Activated CD4-positive, CD25-positive, alpha-beta regulatory T cell treated with anti-CD3 and anti-CD28 coated beads, Interleukin-2, amount 50 U/mL, for 16 hours (primary cell): ENCODE measurements at places on chromosomes 7 and 10.

- no peak for DNase-seq
Observed at GRCh38 chr7:48140001-48140681, 31.1 kb upstream of the ABCA13 start.

DNA sequence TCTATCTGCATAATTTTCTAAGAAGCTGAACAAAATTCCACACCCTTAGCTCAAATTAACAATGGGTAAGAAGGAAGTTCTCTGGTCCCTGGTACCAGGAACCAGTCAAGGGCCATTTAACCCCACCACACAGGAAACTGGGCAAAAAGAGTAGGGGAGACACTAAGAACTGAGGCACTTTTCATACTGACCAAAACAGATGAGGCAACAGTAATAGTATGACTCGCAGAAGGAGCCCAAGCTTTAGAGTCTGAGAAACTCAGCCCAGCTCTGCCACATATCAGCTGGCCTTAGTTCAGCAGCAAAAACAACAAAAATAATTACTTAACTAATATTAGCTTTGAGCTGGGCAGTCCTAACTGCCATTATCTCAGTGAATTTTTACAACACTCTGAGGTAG lies 221.2 kb downstream of the FAM107B start:
- no peak for DNase-seq

DNA sequence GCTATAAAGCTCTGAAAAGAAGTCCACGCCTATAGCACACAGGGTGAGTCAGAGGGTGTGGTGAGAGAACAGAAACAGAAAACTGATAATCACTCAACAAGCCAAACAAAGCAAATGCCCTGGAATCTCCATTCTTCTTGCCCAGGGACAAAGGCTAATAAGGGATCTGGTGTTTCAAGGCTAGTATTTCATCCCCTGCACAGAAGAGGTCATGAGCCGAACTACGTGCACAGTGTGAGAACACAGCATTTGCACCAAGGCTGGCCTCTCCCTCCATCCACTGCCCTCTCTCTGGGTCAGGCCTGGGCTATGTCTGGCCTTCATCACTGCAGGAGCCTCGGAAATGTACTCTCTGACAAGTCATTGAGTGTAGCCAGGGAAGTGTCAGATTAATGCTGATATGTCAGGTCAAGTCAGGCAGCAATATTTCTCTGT lies 42.7 kb downstream of the PRR15 start:
- DNase-seq: no peak

- DNase-seq: no peak
Observed at GRCh38 chr10:5365928-5366327, 1.2 kb downstream of the UCN3 start.

DNA sequence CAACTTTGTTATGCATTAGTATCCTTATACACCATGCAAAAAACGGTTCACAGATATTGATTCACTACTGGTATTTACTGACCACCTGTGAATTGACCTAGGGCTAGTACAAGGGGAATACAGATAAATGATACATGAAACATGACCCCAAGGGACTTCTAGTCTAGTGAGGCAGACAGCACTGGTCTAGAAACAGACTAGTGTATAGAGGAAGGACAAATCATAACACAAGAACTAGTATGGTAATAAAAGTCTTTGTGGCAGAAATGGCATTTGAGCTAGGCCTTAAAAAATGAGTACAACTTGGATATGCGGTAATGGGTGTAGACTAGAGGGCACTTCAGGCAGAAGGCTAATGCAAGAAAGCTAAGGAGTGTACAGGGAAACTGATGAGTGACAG lies 86.6 kb downstream of the SLC25A13 start:
- DNase-seq: no peak

DNA sequence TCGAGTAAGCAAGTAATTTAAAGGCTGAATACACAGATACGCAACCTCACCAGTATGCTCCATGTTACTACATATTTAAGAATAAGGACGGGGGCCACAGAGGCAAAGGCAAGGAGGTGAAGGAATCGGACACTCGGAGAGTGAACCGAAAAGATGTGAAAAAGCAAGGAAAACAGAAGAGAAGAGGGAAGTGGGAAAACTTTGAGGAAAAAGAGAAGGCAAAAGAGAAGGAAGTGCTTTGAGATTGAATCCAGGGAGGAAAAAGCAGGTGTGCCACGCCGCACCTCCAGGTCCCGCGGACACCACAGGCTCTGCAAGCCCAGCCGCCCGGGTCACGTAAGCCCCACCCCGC lies 367 bp upstream of the AVL9 start:
- no peak for DNase-seq

DNA sequence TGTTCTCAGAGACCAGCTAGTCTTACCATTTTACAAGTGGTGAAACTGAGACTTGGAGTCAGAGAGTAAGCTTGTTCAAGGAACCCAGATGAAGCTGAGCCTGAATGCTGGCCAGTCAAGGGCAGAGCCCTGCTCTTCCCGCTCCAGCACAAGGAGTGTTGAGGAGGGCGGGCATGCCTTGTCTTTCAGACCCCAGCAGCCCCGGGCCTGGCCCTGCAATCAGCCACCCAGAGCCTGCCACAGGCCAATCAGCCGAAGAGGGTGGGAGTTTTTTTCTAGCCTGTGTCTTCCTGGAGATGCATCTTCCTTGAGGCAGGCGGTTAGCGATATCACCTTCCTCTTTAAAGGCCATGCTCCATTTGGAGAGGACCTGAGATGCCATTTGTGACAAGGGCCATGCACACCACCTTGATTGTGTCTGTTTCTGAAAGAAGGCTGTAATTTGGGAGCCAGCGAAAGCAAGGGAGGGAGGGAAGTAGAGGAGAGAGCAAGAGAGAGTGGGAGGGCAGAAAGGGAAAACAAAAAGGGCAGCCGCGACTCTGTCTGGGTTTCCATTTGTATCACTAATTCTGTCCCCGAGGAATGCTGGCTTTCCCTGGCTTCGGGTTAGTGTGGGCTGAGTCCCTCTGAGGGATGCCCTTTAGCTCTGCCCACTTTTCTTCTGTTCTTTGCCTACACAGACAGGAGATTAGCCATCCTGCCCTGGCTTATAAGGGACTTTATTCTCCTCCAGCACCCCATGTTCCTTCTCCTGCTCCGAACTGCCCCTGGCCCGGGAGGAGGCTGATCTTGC lies 8.0 kb downstream of the CDH23 start:
- DNase-seq: no peak

- DNase-seq: no peak
Observed at GRCh38 chr7:101597941-101598340, 31.2 kb downstream of the MYL10 start.

DNA sequence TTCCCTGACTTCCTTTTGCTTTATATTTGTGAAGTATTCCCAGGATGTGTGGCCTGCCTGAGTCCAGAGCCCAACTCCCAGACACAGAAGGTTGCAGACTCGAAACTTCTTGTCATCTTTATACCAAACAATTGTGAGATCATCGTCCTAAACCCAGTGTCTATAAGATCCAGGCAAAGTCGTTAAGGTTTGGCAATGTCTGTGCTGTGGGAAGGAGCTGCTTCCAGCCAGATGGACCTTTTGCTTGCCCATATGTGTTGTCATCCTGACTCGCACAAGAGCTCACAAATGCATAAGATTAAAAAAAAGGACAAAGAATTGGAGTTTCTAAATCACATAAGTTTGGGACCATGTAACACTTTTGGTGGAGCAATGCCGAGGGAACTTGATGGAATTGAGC lies 37.0 kb downstream of the WNT2 start:
- no peak for DNase-seq

- no peak for DNase-seq
Observed at GRCh38 chr10:15333909-15334649, 37.0 kb downstream of the FAM171A1 start.

GRCh38 chr10:76864922-76865321 lies 772.7 kb downstream of the KCNMA1 start:
- DNase-seq: no peak

- no peak for DNase-seq
Observed at GRCh38 chr10:787933-788651, 98.6 kb upstream of the DIP2C start.

- no peak for DNase-seq
Observed at GRCh38 chr7:133682364-133683181, 429.7 kb downstream of the EXOC4 start.
